ENCODE measurements at places on chromosomes 6 and 20. TPM values are rescaled to one million over a fixed set of nuclear protein-coding genes. Genes with fewer than 3 reads are reported as not detected.

ECT2L gene
- 10.5 TPM for total RNA-seq

MYBL2 gene
- total RNA-seq, result 0.13 TPM

SFTA2 gene
- not detected for total RNA-seq

SIRPD gene
- total RNA-seq, result not detected

IL17F gene
- not detected for total RNA-seq

PDYN gene
- total RNA-seq, result not detected

DYNLT2 gene
- total RNA-seq, result 0.83 TPM

RGS17 gene
- total RNA-seq, result 0.43 TPM

SLC24A3 gene
- total RNA-seq, result 0.86 TPM
